ENCODE measurements at places on chromosomes 1 and 21.

DNA sequence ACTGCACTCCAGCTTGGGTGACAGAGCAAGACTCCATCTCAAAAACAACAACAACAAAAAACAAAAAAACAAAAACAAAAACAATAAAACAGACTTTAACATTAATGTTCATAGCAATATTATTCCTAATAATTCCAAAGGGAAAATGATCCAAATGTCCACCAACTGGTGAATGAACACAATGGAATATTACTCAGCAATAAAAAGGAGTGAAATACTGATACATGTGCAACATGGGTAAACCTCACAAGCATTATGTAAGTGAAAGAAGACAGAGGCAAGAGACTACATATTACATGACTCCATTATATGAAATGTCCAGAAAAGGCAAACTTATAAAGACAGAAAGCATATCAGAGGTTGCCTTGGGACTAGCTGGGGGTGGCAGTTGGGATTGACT is 6.1 kb upstream of the TTF2 start:
- DNase-seq, result no peak

GRCh38 chr1:156063997-156064285 is 3.0 kb downstream of the RAB25 start:
- no peak for DNase-seq

GRCh38 chr1:52552505-52553361 is at the start of gene TUT4:
Gene TUT4, minus strand, starts transcription at chr1:52553092. Its CDS starts 26,812 bp downstream, at chr1:52526280.
- peak; percentile 82 for DNase-seq

GRCh38 chr1:183023146-183023600 is at the start of gene LAMC1:
Gene LAMC1, plus strand, starts transcription at chr1:183023420. Its CDS starts 297 bp downstream, at chr1:183023717.
- DNase-seq, result peak; percentile 84

DNA sequence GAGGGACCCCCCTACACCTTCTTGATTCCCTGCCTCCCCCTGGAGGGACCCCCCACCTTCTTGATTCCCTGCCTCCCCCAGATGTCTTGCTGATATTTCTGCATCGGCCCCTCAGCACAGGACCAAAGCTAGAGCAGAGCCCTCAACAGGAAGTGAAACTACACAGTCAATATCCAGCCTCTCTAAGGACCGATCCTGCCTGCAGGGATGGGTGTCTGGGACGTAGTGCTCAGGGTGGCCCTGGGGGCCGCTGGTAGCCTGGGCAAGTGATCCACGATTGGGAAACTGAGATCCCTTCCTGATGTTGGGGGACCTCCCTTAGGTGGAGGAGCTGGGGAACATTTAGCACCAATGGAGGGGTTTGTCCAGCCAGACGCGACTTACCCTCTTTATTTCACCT is 3.9 kb upstream of the LEFTY2 start:
- no peak for DNase-seq

GRCh38 chr21:34129901-34130715 is 56.7 kb downstream of the MRPS6 start:
- DNase-seq, result no peak

DNA sequence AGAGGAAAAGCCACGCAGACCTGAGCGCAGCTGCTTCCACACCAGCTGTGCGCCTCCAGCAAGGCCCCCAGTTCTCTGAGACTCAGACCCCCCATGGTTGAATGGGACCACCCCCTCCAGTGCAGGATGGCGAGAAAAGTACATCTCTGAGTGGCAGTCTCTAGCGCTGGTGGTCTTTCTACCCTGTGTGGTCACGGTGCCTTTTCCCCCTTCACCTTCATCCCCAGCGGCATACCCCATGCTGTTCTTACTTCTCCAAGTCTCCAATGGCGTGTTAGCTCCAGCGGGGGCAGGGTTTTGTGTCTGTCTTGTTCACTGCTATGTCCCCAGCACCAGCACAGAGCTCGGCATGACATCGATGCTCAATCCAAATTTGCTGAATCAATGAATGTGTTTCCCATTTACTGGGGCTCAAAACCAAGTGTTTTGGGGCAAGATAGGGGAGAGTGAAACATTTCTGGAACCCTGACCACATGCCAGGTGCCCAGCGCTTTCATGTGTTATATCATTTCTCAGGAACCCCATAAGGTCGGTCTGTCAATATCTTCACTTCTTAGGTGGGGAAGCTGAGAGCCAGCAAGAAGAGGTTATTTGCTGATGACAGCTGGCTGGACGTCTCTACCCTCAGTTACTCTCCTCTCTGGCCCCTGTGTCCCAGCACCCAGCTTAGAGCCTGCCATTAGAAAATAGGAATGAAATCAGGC is 959 bp upstream of the SDC3 start:
- no peak for DNase-seq

DNA sequence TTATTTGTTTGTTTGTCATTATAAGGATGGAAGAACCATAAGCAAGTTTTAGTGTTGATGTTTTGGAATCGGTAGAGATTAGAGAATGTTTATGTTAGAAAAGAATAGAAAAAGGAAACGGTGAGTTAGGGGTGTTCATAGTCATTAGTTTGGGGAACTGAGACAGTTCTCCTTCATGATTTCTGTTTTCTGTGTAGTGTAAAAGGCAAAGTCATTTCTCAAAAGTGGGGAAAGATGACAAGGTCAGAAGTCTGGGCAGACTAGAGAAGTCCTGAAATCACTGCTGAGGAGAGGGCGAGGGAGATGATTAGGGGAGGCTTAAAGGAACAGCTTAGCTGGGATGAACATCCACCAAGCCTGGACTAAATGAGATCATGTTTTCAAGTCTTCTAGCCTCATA is 498.9 kb downstream of the TTLL7 start:
- DNase-seq, result no peak

- no peak for DNase-seq
These were observed 248.4 kb downstream of the DENND1B start for GRCh38 chr1:197526736-197527371.

- DNase-seq, result no peak
These were observed 39.4 kb downstream of the ZP4 start for GRCh38 chr1:237851210-237851845.

DNA sequence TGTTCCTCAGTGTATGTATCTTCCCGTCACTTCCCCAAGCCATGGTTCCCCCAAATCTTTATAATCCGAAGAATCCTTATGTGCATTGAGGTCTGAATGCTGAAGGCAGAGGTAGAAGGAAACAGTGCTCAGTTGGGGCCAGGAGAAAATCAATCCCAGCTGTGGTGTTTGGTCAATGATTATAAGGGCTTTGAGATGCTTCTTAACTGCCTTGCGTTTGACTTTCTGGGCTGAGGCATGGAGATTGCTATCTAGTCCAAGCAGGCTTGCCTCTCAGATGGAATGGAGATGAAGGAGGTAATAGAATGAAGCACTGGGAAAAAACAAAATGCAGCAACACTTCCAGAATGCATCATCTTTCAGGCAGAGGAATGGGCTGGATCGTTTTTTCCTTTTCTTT is 3.6 kb upstream of the MAP1LC3C start:
- no peak for DNase-seq

GRCh38 chr1:207418351-207418750 is 35.8 kb upstream of the CR2 start:
- no peak for DNase-seq

DNA sequence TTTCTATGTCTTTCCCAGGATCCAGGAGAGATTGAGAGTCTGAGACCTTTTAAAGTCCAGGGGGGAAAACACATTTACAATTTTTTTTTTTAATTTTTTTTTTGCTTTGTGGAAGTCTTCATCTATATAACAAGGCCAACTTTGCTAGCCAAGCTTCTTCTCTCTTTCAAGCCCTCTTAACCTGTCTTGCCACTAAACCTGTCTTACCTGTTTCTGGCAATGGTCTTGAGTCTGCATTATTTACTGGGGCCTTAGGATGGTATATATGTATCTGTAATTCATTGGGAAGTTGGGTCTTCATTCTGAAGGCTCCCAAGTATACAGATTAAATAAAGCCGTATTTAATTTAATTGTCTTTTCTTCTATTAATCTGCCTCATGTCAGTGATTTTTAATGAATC is 750.9 kb upstream of the B3GALT2 start:
- no peak for DNase-seq

DNA sequence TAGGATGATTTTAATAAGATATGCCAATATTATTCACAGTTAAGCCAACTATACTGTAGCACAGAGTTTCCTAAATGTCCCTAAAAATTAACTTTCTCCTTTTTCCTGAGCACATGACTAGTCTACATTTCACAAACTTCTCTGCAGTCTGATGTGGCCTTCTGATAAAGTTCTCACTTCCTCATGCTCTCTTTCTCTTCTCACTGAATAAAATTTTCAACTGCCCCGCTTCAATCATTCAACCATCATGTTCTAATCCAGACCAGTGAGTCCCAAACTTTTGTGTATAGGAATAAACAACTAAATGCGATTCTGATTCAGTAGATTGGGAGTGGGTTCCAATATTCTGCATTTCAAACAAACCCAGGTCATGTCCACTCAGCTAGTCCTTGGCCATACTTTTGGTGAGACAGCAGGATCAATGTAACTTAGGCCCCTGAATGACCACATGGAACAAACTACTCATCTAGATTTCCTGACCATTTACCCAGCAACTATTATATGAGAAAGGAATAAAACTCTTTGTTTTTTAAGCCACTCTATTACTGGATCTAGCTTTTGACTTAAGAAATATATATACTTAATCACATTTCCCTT is 20.1 kb downstream of the TUT4 start:
- no peak for DNase-seq

GRCh38 chr1:27427816-27428315 is 35.4 kb downstream of the GPR3 start:
- DNase-seq, result no peak

- no peak for DNase-seq
These were observed 111.1 kb upstream of the COL6A1 start for GRCh38 chr21:45870421-45870820.

DNA sequence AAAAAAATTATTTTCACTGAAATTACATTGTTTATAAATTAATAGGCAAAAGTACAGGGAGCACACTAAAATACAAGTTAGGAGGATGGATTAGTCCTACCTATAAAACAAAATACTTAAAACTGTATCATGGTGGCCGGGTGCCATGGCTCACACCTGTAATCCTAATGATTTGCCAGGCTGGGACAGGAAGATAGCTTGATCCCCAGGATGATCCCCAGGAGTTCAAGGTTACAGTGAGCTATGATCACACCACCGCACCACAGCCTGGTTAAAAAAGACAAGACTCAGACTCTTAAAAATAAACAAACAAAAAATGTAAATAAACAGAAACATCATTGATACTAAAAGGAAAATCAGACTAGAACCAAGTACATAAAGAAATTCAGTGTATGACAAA is 53.5 kb downstream of the ASH1L start:
- DNase-seq, result no peak

GRCh38 chr1:101309334-101310311 is 72.8 kb downstream of the S1PR1 start:
- DNase-seq, result peak; percentile 26

DNA sequence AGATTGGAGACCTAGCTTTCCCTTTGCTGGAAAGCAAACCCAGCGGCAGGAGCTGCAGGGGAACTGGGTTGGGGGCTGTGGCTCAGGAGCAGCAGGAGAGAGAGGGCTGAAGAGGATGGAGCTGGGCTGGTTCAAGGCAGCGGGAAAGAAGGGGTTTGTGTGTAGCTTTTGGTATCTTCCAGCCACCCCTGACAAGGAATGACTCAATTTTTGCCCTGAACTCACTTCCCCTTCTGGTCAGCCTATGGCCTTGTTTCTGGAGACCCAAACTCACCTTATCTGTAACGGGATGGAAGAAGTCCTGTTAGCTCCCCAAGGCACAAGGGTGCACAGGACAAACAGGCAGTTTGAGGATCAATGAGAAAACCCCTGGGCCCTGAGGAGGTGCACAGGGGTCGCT is 13.1 kb downstream of the C1orf115 start:
- no peak for DNase-seq

DNA sequence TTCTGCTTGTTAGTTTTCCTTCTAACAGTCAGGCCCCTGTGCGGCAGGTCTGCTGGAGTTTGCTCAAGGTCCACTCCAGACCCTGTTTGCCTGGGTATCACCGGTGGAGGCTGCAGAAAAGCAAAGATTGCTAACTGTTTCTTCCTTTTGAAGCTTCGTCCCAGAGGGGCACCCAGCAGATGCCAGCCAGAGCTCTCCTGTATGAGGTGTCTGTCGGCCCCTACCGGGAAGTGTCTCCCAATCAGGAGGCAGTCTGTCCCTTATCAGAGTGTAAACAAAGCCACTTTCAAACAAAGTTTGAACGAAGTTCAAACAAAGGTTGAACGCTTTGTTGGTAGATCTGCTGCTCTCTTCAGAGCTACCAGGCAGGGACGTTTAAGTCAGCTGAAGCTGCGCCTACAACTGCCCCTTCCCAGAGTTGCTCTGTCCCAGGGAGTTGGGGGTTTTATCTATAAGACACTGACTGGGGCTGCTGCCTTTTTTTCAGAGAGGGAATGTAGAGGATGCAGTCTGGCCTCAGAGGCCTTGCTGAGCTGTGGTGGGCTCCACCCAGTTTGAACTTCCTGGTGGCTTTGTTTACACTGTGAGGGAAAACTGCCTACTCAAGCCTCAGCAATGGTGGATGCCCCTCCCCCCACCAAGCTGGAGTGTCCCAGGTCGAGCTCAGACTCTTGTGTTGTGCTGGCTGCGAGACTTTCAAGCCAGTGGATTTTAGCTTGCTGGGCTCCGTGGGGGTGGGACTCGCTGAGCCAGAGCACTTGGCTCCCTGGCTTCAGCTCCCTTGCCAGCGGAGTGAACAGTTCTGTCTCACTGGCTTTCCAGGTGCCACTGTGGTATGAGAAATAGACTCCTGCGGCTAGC is 401.8 kb downstream of the SRGAP2C start:
- no peak for DNase-seq

GRCh38 chr1:68565923-68566322 is 69.0 kb upstream of the DEPDC1 start:
- DNase-seq, result no peak

DNA sequence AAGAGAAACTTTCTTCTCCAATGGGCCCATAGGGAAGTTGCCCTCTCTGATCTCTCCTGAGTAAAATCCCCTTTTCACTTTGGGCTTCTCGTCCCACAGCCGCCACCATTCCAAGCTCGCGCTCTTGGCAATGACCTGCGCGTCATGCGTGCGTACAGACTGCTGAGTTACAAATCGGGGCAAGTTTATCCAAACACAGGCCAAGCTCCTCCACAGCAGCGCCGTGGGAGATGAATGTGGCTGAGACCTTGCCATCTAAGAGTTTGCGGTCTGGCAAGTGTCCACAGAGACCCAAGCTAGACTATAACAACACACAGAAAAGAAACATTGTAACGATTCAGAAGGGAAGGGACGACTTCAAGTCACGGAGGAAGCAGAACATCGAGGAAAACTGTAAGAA is 116.3 kb upstream of the SOD1 start:
- DNase-seq, result no peak

- no peak for DNase-seq
These were observed 17.9 kb upstream of the MPL start for GRCh38 chr1:43319766-43320165.

DNA sequence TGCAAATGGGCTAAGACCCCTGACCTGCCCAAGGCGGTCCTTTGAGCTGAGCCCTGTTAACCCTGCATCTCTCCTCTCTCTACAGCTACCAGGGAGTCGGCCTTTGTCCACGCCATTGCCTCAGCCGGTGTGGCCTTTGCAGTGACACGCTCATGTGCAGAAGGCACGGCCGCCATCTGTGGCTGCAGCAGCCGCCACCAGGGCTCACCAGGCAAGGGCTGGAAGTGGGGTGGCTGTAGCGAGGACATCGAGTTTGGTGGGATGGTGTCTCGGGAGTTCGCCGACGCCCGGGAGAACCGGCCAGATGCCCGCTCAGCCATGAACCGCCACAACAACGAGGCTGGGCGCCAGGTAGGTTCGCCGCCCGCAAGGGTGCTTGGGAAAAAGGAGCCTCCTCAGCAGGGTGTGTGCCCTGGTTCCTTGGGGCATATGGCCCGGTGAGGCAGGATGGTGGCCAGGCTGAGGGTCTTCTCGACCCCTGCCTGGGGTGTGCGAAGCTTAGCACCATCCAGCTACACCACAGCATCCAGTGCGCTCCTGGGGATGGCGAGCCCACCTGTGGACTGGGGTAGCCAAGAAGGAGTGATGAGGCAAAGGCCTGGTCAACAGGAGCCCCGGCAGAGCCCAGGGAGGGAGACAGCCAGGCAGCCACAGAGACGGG is 31.8 kb upstream of the ARF1 start:
- DNase-seq, result no peak
